ENCODE measurements at places on chromosomes 3 and 15.

GRCh38 chr3:66200147-66200546, 20.7 kb upstream of the SLC25A26 start:
- DNase-seq, result no peak

GRCh38 chr3:27322634-27323033, 46.5 kb downstream of the NEK10 start:
- no peak for DNase-seq

- no peak for DNase-seq
Measured at GRCh38 chr15:73679964-73680363, 4.2 kb upstream of the CD276 start.

DNA sequence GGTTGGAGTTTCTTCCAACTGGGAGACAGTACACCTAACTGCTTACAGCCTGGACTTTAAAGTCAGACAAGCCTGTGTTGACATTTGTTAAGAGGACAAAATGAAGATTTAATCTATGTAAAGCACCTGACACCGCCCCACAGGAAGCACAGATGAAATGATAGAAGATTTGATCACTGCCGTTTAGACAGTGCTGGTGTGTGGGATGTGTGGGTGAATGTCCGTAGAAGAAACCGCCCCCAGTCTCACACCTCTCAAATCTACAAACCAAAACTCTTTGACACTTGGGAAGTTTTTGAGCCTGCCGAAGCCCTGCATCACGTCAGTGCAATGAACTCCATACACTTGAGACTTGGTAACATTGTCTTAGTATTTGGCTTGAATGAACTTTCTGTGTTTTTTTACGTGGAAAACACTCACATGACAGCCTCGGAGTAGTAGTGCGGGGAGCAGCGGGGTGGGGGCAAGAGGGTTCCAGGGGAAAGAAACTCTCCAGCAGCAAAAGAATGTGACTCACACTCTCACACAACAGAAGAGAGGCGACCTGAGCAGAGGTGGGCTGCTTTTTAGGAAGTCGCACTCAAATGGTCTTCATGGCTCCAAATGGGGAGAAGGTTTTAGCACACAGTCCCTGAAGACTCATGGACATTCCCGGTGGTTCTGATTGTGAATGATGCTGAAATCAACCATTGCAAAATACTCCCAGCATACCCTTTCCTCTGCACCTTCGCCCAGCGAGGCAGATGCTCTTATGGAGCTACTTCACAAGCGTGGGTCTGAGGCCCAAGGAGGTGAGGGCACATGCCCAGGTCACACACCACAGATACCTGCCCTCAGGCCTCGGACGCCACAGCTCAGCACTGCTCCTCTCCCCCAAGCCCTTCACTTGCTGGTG, 79.2 kb downstream of the SRGAP3 start:
- no peak for DNase-seq

GRCh38 chr3:113802795-113803455, 35.7 kb upstream of the GRAMD1C start:
- DNase-seq, result no peak

DNA sequence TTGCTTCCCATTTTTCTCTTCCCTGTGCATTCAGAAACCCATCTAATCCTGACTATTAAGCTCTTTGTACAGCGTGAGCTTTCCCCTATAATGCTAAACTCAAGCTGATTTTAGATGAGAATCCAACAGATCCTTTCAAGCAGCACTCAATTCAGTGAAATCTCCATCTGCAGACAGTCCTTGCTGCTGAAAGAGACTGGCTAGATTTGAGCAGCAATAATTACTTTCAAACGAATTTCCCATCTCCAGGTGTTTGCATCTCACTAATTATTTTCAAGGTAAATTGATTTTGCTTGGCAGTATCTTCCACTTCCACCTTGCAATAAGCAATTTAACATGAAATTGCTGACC, 49.5 kb upstream of the SLC7A14 start:
- DNase-seq, result no peak

DNA sequence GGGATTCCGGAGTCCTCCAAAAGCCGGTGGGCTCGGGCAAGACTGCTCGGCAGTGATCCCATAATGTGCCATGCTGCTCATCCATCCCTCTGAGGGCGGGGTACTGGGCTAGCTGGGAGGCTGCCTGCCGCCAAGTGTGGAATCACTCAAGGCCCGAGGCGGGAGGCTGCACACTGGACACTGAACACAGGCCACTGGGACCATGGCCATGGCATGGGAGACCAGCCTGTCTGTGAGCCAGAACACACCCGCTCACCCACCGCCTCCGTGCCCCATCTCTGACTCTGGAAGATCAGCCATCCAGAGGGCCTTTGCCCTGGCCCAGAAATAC, 1.4 kb downstream of the C3orf22 start:
- no peak for DNase-seq

DNA sequence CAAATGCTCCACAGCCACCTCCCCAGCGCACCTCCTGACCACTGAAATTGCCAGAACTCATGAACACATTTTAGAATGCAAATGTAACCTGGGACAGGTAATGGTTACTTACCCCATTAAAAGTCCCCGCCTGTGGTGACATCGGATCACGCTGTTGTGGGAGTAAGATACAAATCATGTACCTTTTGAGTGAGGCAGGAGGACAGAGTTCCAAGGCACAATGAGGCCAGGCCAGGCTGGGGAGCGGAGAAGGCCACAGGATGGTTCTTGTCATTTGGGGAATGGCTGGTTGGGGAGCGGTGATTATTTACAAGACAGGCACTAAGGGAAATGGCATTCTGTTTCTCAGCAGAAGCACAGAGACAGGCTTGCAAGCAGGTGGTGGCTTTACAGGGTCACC, 490.0 kb downstream of the EDEM1 start:
- DNase-seq, result no peak

DNA sequence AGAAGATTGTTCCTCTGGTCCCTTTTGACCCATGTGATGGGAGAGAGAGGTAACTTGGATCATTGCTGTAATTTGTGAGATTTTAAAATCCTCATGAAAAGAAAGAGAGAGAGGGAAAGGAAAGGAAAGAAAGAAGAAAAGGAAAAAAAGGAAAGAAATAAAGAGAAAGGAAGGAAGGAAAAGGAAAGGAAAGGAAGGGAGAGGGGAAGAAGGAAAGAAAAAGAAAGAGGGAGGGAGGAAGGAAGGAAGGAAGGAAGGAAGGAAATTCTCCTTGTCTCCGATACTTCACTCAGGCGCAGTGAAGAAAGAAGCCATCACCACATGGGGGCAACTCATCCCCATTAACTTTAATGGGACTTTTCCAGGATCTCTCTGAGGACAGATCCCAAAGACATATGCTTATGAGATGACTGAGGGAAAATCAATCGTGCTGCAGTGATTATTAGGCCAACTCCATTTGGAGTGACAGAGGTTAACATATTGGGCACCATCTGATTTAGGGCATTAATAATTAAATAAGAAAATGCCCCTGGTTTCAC, 123.0 kb downstream of the MEGF11 start:
- no peak for DNase-seq

- DNase-seq, result no peak
Measured at GRCh38 chr3:161422171-161422700, 50.9 kb upstream of the SPTSSB start.

DNA sequence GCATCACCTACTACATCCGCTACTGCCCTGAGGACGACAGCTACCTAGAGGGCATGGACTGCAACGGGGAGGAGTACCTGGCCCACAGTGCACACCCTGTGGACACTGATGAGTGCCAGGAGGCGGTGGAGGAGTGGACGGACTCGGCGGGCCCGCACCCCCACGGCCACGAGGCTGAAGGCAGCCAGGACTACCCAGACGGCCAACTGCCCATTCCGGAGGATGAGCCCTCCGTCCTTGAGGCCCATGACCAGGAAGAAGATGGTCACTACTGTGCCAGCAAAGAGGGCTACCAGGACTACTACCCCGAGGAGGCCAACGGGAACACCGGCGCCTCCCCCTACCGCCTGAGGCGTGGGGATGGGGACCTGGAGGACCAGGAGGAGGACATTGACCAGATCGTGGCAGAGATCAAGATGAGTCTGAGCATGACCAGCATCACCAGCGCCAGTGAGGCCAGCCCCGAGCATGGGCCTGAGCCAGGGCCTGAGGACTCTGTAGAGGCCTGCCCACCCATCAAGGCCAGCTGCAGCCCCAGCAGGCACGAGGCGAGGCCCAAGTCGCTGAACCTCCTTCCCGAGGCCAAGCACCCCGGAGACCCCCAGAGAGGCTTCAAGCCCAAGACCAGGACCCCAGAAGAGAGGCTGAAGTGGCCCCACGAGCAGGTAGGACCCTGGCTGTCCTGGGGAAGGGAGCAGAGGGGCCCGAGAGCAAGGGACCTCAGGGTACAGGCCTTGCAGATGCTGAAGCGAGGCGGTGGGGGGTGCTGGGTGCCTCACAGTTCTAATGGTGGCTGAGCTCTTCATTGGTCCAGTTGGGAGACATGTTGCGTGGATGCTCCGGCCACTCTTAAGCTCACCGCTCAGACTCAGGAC, 168.6 kb downstream of the APBA2 start:
- DNase-seq, result no peak

GRCh38 chr3:156768390-156768789, 57.8 kb upstream of the LEKR1 start:
- DNase-seq, result no peak

DNA sequence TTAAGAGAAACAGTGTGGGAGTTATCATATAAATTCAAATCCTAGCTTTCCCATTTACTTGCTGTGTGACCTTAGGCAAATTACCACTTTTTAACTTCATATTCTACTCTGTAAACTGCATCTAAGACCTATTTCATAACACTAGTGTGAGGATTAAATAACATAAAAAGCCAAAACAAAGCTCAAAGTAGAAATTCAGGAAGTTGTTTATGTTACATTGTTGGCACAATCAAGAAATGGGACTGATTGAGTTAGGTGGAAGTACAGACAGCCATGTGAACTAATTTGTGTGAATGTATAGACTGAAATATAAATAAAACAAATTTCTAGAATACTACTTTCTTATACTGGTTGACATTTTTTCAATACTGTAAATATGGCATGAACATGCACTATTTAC, 131.7 kb downstream of the STAG1 start:
- DNase-seq, result no peak

DNA sequence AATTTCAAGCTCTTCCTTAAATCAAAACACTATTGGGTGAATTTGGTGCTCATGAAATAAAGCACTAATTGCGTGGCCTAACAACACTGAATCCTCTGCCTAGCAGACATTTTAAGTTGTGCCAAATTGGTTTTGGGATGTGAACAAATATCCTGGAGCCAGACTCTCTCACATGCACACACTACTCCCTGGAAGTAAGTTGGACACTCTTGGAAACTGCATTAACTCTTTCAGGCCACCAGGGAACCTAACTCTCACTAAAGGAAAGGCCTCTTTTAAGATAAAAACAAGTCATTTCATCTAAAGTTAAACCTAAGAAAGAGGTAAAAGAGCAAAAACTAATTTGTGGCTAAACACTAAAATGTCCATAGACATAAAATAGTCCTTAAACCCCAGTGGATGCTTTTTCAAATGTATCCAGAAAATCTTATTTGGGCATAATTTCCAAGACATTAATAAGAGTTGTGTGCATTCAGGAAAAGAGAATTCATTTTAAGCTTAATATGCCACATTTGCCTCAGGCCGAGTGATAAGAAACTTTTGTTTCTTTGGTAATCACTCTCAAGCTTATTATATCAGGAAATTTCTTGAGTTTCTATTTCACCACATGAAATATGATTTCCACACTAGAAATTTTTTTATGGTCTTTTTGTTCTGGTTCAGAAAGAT, 61.8 kb downstream of the ZBTB20 start:
- no peak for DNase-seq

DNA sequence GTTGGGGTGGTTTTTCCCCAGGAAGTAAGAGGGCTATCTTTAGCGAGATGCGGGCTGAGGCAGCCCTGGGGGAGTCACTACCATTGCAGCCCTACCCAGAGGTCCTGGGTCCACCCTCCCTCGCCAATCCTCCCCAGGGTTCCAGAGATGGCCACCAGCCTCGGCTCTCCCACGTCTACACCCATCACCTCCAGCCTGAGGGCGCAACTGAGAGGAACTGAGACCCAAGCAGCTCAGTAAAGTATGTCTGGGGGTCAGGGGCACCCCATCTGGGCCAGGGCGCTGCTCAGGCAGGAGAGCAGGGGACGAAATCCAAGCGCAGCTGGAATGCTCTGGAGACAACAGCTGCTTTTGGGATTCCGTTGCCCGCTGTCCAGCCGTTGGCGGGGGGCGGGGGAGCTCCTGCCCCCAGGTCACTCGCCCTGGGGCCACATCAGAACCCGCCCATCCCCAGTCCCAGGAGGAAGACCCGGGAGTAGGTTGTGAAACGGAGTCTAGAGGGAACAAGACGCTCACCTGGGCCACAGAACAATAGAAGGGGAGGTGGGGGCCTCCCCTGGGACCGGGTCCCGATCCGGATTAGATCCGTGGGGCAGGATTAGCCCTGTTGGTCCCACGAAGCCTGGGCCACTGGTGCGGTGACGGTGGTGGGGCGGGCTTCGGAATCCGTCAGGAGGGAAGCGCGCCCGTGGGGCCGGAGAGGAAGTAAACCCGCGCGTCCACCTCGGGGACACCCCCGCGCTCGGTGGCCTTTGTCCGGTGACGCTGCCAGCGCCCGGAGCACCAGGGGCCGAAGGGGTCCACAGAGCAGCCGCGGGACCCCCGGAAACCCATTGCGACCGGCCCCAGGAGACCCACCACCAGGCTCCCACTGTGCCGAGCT, 1.4 kb upstream of the NDUFAF3 start:
- DNase-seq, result no peak

GRCh38 chr15:69909719-69910444, 187.8 kb downstream of the TLE3 start:
- no peak for DNase-seq

- DNase-seq, result no peak
Measured at GRCh38 chr3:16897254-16897926, 12.6 kb downstream of the PLCL2 start.

- DNase-seq, result no peak
Measured at GRCh38 chr3:112464264-112464663, 35.0 kb downstream of the BTLA start.

DNA sequence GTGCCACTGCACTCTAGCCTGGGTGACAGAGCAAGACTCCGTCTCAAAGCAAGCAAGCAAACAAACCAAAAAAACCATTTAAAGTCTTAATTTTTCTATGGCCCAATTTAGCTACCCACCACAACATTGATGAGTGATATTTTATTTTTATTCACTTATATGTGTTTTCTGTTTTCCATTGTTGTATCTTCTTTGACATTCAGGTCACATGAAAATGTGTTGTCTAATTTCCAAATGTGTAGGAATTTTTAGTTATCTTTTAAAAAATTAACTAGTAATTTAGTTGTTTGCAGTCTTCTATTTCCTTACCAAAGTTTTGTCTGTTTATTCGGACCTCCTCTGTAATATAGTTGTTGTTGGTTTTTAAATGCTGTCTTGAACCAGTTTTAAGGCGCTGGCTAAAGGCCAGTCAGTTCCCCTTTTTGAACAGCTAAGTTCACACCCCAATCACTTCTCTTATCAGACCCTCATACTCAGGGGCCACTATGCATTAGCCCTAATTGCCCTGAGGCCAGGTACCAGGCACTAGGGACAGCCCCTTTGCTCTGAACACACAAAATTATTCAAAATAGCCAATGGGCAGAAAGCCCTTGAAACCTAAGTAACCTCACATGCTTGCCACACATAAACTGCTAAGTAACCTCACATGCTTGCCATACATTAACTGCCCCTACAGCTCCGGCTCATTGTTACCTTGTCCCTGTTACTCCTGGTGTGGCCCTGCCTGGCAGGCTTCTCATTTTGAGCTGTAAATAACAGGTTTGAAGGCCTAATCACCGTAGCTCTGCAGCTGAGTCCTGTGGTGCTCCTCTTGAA, 4.3 kb upstream of the CCR4 start:
- DNase-seq, result no peak

GRCh38 chr15:39850436-39850835, 67.8 kb upstream of the FSIP1 start:
- no peak for DNase-seq

- no peak for DNase-seq
Measured at GRCh38 chr15:56992725-56993124, 74.3 kb downstream of the TCF12 start.
